ENCODE measurements at places on chromosomes 6 and 20.
A peak's percentile ranks its signal among the peaks of the same experiment; 100 is the strongest.

- DNase-seq, result no peak
These were observed 107.6 kb downstream of the VEGFA start for GRCh38 chr6:43877463-43878126.

DNA sequence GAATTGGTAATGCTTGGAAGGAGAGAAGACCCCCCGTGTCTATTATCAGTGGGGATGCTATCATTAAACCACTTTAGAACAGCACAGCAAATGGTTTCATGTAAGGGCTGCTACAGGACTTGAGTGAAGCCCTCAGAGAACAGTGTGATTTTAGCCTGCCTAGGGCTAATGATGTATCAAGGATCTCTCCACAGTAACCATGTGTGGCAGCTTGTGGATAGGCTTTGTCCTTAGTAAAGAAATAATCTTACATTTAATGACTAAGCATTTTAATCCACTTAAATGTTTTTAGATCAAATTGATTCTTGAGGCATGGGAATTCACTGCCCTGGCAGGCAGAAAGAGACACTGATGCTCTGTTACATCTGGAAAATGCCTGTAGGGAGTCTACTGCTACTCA is 495.1 kb downstream of the NKAIN2 start:
- no peak for DNase-seq

- no peak for DNase-seq
These were observed 29.8 kb downstream of the PDYN start for GRCh38 chr20:1964061-1964460.

GRCh38 chr6:373773-374724 is 17.5 kb upstream of the IRF4 start:
- no peak for DNase-seq

DNA sequence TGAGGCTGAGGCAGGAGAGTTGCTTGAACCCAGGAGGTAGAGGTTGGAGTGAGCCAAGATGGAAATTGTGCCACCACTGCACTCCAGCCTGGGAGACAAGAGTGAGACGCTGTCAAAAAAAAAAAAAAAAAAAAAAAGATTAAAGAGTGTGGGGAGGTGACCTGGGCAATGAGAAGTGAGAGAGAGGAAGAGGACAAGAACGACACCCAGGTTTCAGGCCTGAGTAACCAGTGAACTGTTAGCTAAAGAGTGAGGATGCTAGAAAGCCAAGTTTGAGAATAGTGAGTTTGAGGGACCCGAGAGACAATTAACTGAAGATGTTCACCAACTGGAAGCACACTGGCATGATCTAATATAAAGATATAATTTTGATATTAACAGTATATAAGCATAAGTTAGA is 85.4 kb upstream of the TNFAIP3 start:
- no peak for DNase-seq

DNA sequence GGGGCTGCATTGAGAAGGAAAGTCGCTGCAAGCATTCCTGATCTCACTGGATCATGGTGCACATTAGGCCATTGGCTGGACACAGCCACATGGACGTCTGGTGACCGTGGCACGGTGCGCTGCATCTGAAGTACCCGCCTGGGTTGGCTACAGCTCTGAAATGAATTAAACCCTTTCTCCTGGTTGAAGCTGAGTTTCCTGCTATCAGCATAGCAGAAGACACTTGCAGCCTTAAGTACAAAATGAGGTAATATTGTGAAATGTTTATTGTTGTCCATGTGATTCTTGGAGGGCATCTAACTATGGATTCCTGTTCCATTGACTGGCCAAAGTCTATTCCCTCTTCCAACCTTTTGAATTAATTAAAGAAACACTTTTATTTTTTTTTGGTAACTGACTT is 89.8 kb upstream of the ADTRP start:
- DNase-seq, result no peak

GRCh38 chr20:19849341-19850197 is 91.5 kb downstream of the RIN2 start:
- no peak for DNase-seq

DNA sequence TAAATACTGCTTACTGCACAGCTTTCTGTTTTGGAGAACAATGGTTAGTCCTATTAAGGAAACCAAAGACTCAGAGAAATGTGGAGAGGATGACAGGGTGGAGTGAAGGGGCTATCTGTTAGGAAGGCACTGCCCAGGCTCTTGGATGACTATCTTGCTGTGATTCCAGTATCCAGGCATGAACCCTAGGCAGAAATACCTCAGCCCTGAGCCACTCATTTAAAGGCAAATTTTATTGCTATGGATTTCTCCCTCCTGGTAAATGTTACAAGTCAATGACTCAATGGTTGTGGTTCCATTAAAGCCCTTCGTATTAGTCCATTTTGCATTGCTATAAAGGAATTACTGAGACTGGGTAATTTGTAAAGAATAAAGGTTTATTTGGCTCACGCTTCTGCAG is 25.9 kb downstream of the ADGRF4 start:
- DNase-seq, result no peak

GRCh38 chr6:116579143-116579542 is 7.8 kb downstream of the RWDD1 start:
- no peak for DNase-seq

GRCh38 chr6:151043944-151044343 is 178.4 kb downstream of the MTHFD1L start:
- DNase-seq, result no peak

GRCh38 chr6:14429396-14429795 is 311.8 kb downstream of the CD83 start:
- no peak for DNase-seq

DNA sequence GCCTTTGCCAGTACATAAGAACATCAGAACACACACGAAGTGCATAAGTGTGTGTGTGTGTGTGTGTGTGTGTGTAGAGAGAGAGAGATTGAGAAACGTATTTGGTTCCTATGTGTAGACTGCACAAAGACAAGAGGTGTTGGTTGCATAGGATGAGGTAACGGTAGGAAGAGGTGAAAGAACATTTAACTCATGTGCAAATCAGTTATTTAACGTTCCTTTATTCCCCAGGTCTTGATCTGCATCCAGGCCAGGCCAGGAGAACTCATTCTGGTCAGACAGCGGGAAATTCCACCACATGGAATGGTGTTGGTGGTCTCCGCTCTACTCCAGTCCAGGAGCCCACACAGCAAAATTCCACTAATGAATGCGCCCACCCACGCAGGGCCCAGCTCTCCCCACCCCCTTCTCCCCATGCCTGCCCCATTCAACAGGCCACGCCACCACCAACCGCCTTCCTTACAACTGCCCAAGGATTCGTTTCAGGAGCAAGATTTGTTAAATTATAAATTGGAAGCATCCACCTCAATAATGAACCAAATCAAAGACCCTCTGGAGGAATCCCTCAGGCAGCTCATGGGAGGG is 86.8 kb downstream of the CLIC5 start:
- no peak for DNase-seq

DNA sequence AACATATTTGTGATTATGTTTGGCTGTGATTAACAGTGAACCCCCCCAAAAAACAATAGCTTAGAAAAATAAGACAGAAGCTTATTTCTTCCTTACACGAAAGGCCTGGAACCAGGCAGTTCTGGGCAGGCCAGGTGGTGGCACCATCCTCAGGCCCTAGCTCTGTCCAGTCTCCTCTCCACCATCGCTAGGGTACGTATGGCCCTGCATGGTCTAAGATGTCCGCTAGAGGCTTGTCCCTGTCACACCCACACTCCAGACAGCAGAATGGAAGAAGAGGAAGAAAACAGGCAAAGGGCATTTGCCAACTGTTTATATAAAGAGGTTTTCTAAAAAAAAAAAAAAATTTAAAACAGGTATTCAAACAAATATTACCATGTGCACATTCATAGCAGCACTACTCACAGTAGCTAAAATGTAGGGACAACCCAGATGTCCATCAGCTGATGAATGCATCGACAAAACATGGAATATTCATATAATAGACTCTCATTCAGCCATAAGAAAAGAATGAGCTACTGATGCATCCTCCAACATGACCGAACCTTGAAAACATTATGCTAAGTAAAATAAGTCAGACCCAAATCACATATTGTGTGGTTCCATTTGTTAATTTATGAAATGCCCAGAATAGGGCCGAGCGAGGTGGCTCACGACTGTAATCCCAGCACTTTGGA is 6.7 kb downstream of the TGM3 start:
- no peak for DNase-seq

- no peak for DNase-seq
These were observed 3.7 kb upstream of the TAF8 start for GRCh38 chr6:42046464-42047212.

GRCh38 chr20:916125-916799 is at the start of gene ANGPT4:
ANGPT4 (minus strand) TSS chr20:916334; CDS start chr20:916214, 120 bp downstream.
- no peak for DNase-seq

GRCh38 chr6:73460056-73460455 is 1.5 kb upstream of the MTO1 start:
- DNase-seq, result no peak

- peak; percentile 14 for DNase-seq
These were observed 3.9 kb downstream of the NOL4L start for GRCh38 chr20:32580970-32581838.

DNA sequence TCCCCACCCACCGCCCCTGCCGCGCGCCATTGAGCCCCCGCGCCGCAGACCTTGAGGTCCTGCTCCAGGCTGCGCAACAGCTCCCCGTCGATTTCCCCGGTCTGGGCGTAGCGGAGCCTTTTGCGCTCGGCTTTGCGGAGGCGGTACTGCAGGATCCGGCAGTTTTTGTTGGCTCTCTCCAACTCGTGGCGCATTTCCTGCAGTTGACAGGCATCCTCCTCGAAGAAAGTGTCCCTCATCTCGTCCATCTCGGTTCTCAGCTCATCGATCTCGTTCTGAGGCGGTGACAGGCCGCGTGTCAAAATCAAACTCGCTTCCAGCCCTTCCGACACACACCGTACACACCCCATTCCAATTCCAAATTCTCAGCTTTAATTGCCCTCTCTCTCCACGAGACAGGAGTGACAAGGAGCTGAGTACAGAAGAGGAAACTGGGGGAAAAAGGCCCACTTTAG is 4.3 kb downstream of the MTCL3 start:
- DNase-seq, result peak; percentile 11

DNA sequence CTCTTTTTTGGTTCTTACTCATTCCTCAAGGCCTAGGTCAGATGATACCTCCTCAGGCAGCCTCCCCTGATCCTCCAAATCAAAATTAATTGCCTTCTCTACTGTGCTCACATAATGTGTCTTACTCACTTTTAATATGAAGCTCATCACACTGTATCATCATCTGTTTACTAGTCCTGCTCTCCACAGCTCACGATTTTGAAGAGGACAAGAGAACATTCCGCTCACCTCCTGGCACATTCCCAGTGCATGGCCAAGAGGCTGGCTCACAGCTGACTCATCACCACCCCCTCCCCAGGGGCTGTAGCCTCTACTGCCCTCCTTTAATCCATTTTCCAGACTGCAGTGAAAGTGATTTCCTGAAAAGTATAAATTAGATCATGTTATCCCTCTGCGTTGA is 133.1 kb downstream of the ALDH8A1 start:
- DNase-seq, result no peak

DNA sequence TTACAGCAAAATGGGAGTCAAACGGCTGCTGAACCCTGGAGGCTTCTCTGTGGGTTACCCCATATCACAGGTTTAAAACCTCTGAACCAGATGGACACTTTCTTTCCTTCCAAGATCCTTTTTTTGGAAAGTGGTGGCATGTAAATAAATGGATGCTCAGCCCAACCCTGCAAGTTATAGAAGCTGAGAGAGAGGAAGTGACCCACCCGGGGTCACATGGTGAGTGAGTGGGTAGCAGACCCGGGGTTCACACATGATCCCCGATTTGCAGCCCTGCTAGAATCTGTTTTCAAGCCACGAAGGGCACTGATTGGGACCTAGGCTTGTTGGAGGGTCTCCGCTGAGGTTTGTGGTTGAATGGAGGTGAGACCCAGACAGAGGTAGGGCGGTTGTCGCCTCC is 32.0 kb downstream of the SIRPA start:
- no peak for DNase-seq

DNA sequence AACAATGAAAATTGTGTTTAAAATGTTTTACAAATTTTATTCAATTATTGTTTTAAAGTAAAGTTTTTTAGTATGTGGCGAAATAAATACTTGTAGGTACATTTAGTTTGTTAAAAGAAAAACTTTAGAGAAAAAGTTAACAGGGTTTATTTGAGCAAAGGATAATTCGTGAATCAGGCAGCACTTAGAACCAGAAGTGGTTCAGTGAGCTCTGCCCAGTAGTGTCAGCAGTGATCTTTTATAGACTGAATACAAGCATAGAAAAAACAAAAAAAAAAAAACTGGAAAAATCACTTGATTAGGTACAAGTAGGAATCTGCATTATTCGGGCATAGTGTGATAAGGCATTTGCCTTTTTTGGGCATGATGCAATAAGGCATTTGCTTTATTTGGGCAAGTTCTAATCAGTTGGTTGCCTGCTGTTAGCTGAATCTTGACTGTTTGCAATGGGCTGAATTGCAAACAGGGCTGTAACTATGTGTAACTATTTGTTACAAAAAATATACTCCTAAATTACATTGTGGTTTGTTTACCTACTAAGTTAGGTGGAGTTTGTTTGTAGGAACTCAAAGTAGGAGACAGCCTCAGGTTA is 122.9 kb upstream of the MMS22L start:
- no peak for DNase-seq

DNA sequence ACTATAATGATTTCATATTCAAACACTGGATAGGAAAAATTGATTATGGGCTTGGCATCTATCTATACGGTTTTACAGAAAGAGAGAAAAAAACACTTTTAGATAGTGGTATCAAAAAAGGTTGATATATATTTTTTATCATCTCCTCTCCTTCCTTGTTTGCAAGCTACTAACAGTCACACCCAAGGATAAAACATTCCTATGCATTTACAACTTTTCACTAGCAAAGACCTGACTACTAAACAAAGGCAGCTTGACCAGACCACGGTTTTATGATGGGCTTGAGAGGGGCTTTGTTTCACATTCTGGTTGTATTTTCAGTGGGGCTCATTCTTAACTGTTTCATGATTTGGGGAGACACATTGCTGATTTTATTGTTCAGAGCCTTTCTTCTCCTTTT is 477.6 kb upstream of the CITED2 start:
- no peak for DNase-seq

DNA sequence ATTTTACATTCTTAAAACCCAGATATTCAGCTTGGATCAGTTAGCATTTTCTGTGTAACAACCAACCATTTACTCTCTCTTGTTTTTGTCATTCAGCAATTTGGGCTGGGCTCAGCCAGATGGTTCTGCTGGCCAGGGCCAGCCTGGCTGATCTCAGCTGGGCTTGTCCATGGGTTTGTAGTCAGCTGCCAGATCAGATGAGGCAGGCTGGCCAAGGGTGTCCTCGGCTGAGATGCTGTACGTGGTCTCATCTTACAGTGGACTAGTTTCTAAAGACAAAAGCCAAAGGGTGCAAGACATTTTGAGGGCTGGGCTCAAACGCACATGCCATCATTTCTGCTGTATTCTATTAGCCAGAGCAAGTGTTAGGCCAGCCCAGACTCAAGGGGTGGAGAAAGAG is 16.0 kb upstream of the FAM210B start:
- DNase-seq, result no peak

DNA sequence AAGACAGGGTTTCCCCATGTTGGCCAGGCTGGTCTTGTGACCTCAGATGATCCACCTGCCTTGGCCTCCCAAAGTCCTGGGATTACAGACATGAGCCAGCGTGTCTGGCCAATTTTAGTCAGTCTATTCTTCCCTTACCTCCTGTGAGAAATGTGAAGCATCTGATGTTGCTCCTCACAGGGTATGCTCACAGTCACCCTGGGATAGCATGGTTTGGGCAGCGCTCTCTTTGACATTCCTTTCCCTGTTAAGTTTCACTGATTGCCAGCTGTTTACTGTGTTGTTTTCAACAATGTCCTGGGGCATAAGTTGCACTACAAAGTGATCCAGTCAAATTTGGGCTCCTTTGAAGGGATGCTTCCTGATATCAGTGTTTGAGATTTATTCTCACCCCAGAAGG is 13.1 kb downstream of the CDC5L start:
- no peak for DNase-seq

Data from NCI-H2171 (cell line).